Fibroblast of villous mesenchyme (primary cell): ENCODE measurements at places on chromosomes 13 and 19. TPM values are rescaled to one million over a fixed set of nuclear protein-coding genes. Genes with fewer than 3 reads are reported as not detected.

CD70 gene
- not detected in 2 replicates for total RNA-seq

ANKRD24 gene
- under 0.01 and 0.43 TPM in 2 replicates for total RNA-seq

DNA sequence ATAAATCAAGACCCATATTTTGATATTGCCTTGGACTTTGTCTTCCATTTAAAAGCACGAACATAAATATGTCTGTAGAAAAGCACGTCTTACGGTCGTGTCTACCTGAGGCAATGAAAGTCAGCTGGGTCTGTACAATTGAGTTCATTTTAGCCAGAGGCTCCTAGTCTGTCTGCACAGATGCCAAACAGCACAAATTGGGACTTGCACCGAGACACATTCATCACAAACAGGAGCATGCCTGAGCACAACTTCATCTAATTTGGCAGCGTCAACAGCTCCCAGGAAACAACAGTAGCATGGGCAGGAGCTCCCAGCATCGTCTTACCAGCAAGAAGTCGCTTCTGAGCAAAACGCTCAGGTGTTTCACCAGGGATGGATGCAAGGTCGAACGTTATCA, 687.0 kb downstream of the EFNB2 start:
- DNase-seq: no peak

MYO1F gene
- total RNA-seq: 0.32 and 1.3 TPM in 2 replicates
